ELR (cell line): ENCODE measurements at places on chromosomes 12 and 14.

DNA sequence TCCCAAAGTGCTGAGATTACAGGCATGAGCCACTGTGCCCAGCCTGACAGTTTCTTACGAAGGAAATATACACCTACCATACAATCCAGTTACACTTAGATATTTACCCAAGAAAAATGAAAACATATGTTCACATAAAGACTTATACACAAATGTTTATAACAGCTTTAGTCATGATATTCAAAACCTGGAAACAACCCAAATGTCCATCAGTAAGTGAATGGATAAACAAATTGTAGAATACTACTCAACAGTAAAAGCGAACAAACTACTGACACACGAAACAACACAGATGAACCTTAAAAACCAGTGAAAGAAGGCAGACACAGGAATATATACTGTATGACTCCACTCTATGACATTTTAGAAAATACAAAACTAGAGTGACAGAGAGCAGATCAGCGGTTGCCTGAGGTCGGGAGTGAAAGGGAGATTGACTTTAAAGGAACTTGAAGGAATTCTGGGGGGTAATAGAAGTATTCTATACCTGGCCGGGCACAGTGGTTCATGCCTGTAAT is 83.6 kb downstream of the SPRING1 start:
- DNase-seq = no peak

DNA sequence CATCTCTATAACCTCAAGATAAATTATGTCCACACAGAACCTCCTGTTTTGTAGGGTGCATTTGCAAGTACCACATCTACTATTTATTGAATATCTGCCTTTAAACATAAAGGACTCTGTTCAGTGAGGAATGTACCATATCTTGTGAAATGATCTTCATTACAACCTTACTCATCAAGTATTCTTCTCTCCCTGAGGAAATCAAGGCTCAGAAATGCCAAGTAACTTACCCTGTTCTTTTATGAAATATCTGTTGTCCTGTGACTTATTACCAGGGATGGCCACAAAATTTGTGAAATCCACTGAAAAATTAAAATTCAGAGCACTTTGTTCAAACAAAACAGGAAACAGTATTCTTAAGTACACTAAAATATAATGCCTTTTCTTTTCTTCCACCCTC is 366.7 kb downstream of the GALC start:
- DNase-seq = no peak

DNA sequence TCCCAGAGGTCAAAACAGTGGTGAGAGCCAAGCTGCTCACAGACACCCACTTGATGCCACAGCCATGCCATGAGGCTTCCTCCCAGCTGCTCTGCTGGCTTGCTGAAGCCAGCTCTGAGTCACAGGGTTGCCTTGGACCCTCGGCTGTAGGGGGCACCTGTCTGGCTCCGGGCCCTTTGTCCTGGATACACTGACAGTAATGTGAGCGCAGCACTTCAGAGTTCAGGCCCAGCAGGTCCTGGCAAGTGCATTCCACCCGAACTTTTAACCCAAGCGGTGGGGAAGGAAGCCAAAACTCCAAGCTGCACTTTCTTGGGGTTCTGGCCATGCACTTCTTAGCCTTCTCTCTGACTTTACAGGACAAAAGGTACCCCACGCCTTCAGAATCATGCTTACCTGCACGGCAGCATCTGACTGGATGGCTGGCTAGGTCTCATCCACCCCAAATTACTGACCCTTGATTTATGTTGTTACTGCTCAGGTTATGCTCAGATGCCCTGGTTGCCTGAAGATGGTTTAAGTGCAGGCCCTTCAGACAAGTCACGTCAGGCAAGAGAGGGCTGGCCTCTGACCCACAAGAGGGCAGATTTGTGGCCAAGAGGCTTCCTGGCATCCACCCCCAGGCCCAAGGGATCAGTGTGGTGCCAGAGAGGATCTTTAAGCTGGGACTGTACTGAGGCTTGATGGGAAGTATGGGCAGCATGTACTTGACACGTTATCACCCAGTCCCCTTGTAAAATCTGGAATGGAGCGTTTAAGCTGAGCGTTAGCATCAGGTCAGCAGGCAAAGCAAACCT is 24.8 kb downstream of the SLC25A29 start:
- DNase-seq = no peak

- no peak for DNase-seq
These were observed 165.8 kb downstream of the ESRRB start for GRCh38 chr14:76541594-76542219.

- peak; percentile 88 for DNase-seq
These were observed 107.3 kb downstream of the ZFP36L1 start for GRCh38 chr14:68685419-68686204.

GRCh38 chr12:68608191-68608590 is 2.5 kb upstream of the RAP1B start:
- no peak for DNase-seq

- DNase-seq = peak; percentile 98
These were observed 1.9 kb upstream of the PTMS start for GRCh38 chr12:6764011-6764828.

DNA sequence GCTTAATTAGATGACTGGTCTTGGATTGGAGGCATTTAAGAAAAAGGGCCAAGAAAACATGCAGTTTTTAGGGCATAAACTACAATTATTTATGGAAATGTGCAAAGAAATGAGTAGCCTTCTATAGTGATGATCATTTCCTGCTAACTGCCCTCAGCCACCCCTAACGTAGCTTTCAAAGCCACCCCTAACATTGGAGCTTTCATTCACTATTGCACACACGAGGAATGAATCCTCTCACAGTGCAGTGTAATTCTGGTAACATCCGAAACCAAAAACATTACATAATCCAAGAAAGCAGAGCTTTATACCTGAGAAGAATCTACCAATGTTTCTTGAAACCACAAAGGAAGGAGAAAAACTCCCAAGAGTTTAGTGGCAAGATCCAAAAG is 1003.6 kb downstream of the TMEM121 start:
- DNase-seq = no peak

GRCh38 chr12:117689857-117690256 is 278.9 kb downstream of the KSR2 start:
- no peak for DNase-seq

DNA sequence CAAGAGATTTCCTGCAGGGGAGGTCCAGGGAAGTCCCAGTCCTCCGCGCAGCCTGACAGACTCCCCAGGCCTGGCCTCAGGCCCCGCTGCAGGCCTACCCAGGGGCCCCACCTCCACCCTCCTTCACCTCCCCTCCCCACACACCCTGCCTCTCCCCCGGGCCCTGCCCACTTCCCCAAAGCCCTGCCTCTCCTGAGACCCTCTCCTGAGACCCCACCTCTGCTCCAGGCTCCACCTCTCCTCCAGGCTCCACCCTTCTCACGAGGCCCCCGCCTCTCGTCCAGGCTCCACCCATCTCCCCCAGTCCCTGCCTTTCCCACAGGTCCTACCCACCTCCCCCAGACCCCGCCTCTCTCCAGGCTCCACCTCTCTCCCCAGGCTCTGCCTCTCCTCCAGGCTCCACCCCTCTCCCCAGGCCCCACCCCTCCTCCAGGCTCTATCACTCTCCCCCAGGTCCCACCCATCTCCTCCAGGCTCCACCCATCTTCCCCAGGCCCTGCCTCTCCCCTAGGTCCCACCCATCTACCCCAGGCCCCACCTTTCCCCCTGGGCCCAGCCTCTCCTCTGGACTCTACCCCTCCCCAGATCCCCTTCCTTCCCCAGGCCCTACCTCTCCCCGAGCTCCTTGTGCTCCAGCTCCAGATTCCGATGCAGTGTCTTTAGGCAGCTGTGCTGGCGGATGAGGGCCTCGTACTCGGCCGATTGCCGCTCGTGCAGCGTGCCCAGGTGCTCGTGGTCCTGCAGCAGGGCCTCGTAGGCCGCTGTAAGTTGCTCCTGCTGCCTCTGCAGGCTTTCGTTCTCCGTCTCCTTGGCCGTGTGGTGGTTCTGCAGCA is 58.8 kb upstream of the GPR68 start:
- DNase-seq = peak; percentile 41

DNA sequence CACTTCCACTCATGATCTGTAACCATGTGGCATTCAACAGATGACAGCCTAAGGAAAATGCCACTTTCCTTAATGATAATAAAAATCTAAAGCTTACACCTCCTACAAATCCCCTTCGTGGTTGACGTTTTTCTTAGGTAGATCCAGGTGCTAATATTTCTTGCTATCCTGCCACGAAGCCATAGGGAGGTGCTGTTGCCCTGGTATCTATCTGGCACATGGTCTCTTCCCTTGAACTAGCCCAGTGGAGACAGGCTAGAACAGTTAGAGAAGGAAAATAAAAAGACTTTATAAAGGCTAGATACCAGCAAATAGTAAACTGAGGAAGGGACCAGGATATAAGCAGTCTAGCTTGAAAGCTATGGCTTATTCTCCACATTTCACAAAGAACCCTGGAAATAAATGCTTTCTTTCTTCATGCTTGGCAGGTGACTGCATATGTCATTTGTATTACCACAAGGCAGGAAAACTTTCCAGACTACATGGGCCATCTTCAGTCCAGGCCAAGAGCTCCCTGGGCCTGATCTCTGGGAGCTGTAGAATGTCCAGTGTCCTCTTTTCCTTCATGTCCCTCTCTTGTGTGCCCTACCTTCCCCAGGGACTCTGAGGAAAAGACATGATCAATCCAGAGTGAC is 15.3 kb downstream of the SPIC start:
- DNase-seq = peak; percentile 44

DNA sequence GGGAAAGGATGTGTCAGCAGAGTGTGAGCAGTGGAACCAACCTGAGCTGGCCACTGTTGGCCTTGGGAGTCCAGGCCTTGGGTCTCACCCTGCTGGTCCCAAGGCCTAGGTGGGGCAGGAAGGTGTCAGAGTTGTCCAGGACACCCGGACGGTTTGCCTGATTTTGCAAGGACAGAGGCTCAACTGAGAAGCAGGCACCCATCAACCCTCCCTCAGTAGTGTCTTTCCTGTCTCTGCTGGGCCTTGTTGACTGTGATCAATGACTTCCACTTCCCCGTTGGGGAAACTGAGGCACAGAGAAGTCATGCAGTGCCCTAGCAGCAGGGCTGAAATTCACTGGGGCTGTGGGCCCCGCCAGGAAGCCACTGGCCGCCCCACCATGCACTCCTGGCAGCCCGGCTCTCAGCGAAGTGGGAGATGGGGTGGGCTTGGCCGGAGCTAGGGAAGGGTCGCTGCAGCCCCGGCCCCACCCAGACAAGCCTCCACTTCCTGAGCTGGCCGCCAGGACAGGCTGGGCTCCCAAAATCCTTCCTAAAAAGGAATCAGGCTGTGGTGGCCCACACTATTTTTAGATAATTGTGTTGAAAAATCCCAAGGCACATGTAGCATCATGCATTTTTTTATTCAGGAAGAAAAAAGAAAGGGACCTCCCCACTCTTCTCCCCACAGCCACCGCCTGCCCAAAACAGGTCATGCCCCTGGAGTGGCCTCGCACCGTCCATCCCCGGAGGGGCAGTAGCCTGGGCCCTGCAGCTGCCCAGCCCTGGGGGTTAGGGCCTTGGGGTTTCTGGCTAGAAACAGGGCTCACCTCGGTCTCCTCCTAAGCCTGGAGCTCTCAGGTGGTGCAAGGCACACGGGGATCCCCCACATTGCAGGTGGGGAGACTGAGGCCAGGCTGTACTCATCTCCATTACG is 127.4 kb downstream of the CALM1 start:
- DNase-seq = no peak

GRCh38 chr12:104768033-104768432 is 190.1 kb downstream of the SLC41A2 start:
- DNase-seq = no peak

GRCh38 chr12:96457191-96457930 is 32.0 kb upstream of the CFAP54 start:
- peak; percentile 40 for DNase-seq

- no peak for DNase-seq
These were observed 812 bp downstream of the NABP2 start for GRCh38 chr12:56224954-56225353.
